ENCODE measurements at places on chromosomes 4 and X. TPM values are rescaled to one million over a fixed set of nuclear protein-coding genes. Genes with fewer than 3 reads are reported as not detected.

Gene QDPR
- 45.4 TPM for total RNA-seq

Gene ENPP6
- 0.37 TPM for total RNA-seq

GRCh38 chr4:110780538-110780937, 157.7 kb upstream of the PITX2 start:
- no peaks in the 10 kb centered on the region for H3K4me1 ChIP-seq
- no peak for DNase-seq
- no peak overlapping the region for H3K27ac ChIP-seq

DNA sequence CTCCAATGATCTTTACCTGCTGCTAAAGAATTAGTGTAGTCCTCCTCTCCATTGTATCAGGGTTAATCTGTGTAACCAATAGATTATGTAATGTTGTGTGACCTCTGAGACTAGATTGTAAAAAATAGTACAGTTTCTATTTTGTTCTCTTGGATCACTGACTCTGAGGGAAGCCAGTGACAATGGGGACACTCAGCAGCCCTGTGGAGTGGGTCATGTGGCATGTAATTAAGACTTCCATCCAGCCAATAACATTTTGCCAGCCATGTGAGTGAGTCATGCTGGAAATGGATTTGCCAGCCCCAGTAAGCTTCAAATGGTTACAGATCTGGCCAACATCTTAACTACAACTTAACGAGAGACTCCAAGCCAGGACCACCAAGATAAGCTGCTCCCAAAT, 332.3 kb downstream of the PTTG2 start:
- no peak overlapping the region for H3K4me3 ChIP-seq
- no peaks in the 10 kb centered on the region for H3K4me1 ChIP-seq
- DNase-seq: no peak

DNA sequence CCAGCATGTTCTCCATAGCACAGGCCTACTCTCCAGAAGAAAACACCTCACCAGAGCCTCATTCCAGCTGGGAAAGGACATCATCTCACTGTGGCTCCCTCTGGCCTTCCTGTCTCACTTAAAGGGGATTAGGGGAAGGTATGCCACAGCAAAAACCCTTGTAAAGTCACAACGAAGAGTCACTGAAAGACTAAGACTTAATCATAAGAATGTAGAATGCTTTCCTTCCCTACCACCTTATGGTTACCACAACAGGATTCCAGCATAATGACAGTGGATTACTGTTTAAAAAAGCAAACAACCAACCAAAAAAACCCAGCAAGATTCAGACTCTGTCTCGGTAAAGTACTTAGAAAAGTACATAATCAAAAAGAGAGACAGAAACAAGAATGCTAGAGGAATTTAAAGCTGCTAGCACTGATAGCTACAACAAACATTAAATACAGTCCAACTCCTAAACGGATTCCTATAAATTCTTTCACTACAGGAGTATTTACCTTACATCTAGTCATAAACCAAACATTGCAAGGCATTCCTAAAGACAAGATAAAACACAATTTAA, 75.1 kb downstream of the BANK1 start:
- H3K4me3 ChIP-seq: no peak overlapping the region
- DNase-seq: no peak
- H3K36me3 ChIP-seq: no peaks in the 10 kb centered on the region

- no peak overlapping the region for H3K27ac ChIP-seq
- H3K4me1 ChIP-seq: no peaks in the 10 kb centered on the region
- no peaks in the 10 kb centered on the region for H3K36me3 ChIP-seq
- no peak overlapping the region for H3K4me3 ChIP-seq
- DNase-seq: no peak
- H3K27me3 ChIP-seq: no peaks in the 10 kb centered on the region
Observed at GRCh38 chr4:40563401-40563800, 66.3 kb downstream of the RBM47 start.

Data from lung (tissue), 17 donors.